Keratinocyte (primary cell): ENCODE measurements at places on chromosomes 2 and 18. TPM values are rescaled to one million over a fixed set of nuclear protein-coding genes. Genes with fewer than 3 reads are reported as not detected.

- H3K27ac ChIP-seq, result no peak overlapping the region
- no peaks in the 10 kb centered on the region for H3K36me3 ChIP-seq
- no peak for DNase-seq
- H3K27me3 ChIP-seq, result no peaks in the 10 kb centered on the region
- H3K4me3 ChIP-seq, result no peak overlapping the region
- no peaks in the 10 kb centered on the region for H3K4me1 ChIP-seq
These were observed 447.0 kb upstream of the SMIM21 start for GRCh38 chr18:75874401-75875089.

SOCS6 gene
- 18.7 to 22.2 TPM (median 20.4 TPM) in 3 replicates for polyA plus RNA-seq

DNA sequence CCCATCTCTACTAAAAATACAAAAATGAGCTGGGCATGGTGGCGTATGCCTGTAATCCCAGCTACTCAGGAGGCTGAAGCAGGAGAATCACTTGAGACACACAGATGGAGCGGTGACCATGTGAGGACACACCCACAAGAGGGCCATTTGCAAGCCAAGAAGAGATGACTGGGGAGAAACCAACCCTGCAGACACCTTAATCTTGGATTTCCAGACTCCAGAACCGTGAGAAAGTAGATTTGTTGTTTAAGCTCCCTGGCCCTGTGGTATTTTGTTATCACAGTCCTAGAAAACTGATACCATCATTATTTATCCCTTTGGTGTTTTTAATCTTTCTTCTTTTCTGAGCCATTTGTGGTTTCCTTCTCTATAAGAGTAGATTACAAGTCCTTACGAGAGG lies 88.6 kb upstream of the ID2 start:
- H3K36me3 ChIP-seq, result no peaks in the 10 kb centered on the region
- DNase-seq, result no peak
- no peak overlapping the region for H3K27ac ChIP-seq

DNA sequence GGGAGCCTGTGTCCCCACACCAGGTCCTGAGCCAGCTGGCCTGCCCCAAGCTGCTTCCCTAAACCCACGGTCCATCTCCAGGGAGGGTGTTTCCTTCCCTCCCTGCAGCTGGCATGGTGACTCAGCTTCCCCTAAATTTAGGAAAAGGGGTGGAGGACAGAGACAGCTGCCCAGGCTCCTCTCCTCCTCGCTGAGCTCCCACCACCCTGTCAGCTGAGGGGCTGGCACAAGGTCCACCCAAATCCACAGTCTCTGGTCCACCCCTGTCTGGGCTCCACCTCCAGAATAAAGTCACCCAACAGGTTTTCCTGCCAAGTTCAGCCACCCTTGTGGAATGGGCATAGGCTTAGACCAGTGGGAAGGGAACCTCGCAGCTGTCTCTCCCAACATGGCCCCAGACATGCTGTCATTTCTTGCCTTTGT lies 156.5 kb downstream of the TNS1 start:
- no peak for DNase-seq
- H3K27me3 ChIP-seq, result no peaks in the 10 kb centered on the region
- H3K4me1 ChIP-seq, result peaks cover 30% of the 10 kb centered on the region

DNA sequence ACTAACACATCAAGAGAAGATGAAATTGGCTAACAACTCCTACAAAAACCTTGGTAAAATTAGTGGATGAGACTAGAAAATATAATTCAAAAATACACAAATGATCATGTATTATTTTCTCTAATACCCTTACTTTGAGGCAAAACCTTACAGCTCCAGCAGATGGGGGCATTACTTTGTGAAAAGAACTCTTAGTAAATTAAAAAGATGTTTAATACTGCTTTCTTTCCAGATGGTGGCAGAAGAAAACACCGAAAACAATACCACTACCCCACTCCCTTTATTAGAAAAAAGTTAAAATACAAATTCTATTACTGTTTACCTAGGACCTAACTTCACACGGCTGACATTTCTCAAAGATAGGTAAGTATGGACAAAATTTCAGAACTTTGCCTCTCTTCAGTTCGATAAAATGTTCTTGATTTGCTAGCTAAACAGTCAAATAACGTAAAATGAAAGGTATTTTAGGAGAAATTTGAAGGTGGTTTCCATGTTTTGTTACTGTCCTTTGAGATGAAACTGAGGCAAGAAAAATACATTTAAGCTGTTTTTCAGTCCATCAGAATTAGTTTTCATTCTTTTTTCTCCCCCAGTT lies 30.6 kb downstream of the ORC4 start:
- no peaks in the 10 kb centered on the region for H3K4me1 ChIP-seq
- H3K4me3 ChIP-seq, result no peak overlapping the region
- DNase-seq, result no peak
- H3K27ac ChIP-seq, result no peak overlapping the region

MREG gene
- 27.0 to 32.9 TPM (median 27.0 TPM) in 3 replicates for polyA plus RNA-seq

GRCh38 chr18:47969816-47970215 lies 39.4 kb upstream of the SMAD2 start:
- H3K27me3 ChIP-seq, result peaks cover 6% of the 10 kb centered on the region
- DNase-seq, result no peak
- no peak overlapping the region for H3K27ac ChIP-seq
- H3K4me1 ChIP-seq, result no peaks in the 10 kb centered on the region

- no peak overlapping the region for H3K27ac ChIP-seq
- H3K4me1 ChIP-seq, result peaks cover 19% of the 10 kb centered on the region
- no peaks in the 10 kb centered on the region for H3K36me3 ChIP-seq
- H3K27me3 ChIP-seq, result no peaks in the 10 kb centered on the region
These were observed 198.7 kb downstream of the CYP26B1 start for GRCh38 chr2:71948781-71949536.

EIF5B gene
- polyA plus RNA-seq, result 13.4 to 32.6 TPM (median 24.7 TPM) in 3 replicates

ZNF804A gene
- polyA plus RNA-seq, result 0.05 to 0.08 TPM (median 0.06 TPM) in 3 replicates

GRCh38 chr2:221267773-221268425 lies 304.2 kb downstream of the EPHA4 start:
- H3K36me3 ChIP-seq, result no peaks in the 10 kb centered on the region
- H3K4me1 ChIP-seq, result no peaks in the 10 kb centered on the region
- H3K27me3 ChIP-seq, result no peaks in the 10 kb centered on the region
- no peak overlapping the region for H3K27ac ChIP-seq

PUS10 gene
- 3.3 to 4.8 TPM (median 4.8 TPM) in 3 replicates for polyA plus RNA-seq

- no peak for DNase-seq
- no peak overlapping the region for H3K4me3 ChIP-seq
- H3K27ac ChIP-seq, result no peak overlapping the region
- no peaks in the 10 kb centered on the region for H3K27me3 ChIP-seq
These were observed 60.4 kb downstream of the KCNJ3 start for GRCh38 chr2:154758871-154759270.

DNA sequence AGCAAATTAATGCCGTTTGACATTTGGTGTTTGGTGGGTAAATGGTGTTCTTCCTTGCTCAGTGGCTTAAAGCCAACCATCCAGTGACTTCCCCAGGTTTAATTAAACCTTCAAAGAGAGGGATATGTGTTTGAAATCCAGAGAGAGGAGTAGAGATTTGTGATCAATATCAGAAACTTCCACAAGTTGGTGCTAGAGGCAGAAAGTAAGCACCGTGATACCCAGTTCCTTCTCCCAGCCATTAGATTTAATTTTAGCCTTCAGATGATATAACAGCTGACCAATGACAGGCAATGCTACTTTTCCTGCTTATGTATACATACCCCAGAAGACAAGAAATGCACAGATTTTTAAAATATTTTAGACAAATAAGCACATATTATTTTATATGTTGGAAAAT lies 398.5 kb downstream of the CDH2 start:
- no peaks in the 10 kb centered on the region for H3K36me3 ChIP-seq
- H3K4me1 ChIP-seq, result no peaks in the 10 kb centered on the region
- no peak overlapping the region for H3K27ac ChIP-seq
- DNase-seq, result no peak
